Mucosa of descending colon (tissue), 3 donors: ENCODE measurements at places on chromosomes 2 and 18. TPM values are rescaled to one million over a fixed set of nuclear protein-coding genes. Genes with fewer than 3 reads are reported as not detected.

DNA sequence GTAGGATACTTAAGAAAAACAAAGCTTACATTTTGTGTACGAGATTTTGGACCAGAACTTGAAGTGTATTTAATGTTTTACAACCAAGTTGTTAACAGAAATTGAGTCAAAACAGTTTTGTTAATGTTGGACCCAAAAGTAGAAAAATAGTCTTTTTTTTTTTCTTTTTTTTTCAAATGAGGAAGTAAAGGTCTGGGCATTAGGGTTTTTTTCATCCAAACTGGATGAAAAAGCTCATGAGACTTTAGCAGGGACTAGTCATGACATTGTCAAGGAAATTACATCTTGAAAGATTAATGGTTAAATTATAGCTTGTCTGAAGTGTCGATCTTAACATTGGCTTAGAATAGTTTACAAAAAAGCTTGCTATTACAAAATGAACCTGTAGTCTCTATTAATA, 32.3 kb downstream of the CCNT2 start:
- DNase-seq, result no peak

- DNase-seq, result no peak
These were observed 361.5 kb downstream of the LPIN1 start for GRCh38 chr2:12107939-12108338.

DNA sequence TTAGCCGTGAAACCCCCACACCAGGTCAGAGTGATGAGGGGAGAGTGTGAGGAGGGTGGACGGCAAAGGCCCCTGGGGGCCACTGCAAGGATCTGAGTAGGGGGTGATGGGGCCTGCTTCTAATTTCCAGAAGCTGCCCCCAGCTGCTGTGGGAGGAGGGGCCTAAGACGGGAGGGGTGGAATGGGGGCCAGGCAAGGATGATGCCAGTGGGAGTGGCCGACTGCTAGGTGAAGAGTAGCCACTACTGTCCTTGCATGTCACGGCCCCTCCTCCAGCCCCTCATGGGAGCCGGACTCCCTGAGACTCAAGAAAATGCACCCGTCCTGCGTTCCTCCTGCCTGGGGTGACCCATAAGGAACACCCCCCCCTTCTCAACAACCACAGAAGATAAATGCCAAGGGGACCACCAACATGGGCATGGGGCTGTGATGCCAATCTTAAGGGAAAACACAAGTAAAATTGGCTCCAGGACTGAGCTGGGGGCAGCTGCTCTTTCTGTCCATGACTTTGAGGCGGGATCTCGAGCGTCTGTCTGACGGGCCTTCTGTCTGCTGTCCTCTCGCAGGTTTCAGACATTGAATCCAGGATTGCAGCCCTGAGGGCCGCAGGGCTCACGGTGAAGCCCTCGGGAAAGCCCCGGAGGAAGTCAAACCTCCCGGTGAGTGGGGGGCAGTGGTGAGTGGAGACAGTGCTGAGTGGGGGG, 24.2 kb upstream of the PRLH start:
- DNase-seq, result no peak

MAIP1 gene
- total RNA-seq, result 18.1 TPM

DNA sequence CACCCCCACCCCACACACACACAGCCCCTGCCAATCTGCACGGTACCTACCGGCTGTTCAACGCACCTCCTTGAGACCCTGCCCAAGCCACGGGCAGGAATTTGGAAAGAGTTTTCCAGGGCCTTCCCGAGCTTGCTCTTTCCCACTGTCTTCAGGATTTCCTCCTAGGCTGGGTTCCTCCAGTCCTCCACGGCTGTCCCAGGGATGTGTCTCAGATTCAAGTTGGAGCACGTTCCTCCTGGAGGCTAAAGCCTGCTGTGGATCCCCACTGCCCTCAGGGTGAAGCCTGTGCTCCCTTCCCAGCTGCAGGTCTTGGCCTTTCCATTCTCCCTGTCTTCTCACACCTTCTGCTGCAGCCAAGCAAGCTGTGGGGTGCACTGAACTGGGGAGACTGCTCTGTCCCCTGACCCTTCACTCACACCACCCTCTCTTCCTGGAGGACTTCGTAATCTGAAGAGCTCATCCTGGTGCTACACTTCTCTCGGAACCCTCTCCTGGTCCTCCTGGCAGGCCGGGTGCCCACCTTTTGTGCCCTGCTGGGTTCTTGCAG, 54.9 kb upstream of the HS6ST1 start:
- no peak for DNase-seq

MC4R gene
- total RNA-seq, result not detected

GRCh38 chr2:240737512-240737911, 45.8 kb downstream of the AQP12A start:
- no peak for DNase-seq

GRCh38 chr2:100309973-100310719, 12.2 kb downstream of the LONRF2 start:
- no peak for DNase-seq

DNA sequence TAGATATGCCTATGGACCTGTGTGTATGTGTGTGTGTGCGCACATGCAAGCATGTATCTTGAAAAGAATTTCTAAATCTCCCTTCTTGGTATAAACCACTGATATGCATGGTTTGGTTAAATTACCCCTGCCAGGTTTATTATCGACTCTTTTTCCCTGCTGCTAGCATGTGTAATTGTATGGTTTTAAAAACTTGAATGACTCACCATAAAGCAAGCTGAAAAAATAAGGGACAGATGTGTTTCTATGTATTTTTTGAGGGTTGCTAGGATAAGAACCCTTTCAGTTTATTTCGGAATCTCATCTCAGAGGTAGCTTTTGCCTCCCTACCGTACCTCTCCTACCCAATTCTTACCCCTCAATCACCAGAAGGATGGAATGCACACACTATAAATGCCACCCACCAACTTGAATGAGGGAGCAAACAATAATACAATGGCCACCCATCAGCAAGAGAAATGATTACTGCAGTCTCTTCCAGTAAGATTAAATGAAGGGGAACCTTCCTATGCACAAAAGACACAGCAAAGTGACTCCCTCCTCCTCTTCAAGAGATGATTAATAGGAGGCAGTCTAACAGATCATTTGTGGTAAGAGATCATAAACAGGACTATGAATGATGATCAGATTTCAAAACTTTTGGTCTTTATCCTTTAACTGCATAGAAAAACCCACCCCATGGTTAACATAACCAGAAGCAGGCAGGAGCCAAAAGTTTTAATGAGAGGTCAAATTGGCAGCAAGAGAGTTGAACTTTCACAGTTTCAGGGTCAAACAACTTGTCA, 357.2 kb downstream of the SATB2 start:
- DNase-seq, result no peak

GRCh38 chr2:10922307-10923007, 10.7 kb downstream of the KCNF1 start:
- DNase-seq, result no peak

GRCh38 chr2:102708847-102709559, 52.8 kb upstream of the TMEM182 start:
- DNase-seq, result no peak

MC2R gene
- total RNA-seq, result not detected

CRACDL gene
- 17.8 TPM for total RNA-seq

CNGA3 gene
- total RNA-seq, result 3.4 TPM

ALPP gene
- 1.2 TPM for total RNA-seq

SLC25A12 gene
- total RNA-seq, result 19.9 TPM

CDH19 gene
- 2.2 TPM for total RNA-seq

DNA sequence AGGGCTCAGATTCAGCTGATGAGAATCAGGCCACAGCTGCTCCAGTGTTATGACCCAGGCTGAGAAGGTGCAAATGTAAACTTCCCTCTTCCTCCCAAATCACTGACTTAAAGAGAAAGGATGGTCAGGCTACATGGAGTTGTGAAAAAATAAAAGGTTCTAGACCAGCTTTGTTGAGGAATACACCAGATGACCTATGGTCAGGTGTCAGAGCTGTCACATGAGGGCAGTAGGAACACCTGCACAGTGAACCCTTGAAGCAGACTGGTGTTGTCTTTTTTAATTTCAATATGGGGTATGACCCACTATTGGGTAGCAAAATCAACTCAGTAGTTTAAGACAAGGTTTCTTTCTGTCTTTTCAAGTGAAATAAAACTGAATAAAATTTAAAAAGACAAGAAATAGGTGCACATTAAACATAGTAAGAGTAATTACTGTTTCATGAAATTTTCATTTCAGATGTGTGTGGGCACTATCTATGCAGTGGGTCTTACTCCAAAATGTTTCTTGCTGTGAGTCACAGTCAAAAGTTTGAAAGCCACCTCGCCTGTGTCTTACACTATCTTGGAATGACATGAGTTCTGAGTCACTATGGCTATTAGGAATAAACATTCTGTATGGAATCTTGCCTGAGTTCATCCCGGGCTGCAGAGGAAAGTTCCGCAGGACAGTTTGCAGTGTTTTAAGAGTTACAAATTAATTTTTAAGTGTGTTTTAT, 83.6 kb downstream of the ACVR1 start:
- no peak for DNase-seq

- no peak for DNase-seq
These were observed 260.4 kb downstream of the LPIN1 start for GRCh38 chr2:12006850-12007249.

MYL12A gene
- 588 TPM for total RNA-seq

DNA sequence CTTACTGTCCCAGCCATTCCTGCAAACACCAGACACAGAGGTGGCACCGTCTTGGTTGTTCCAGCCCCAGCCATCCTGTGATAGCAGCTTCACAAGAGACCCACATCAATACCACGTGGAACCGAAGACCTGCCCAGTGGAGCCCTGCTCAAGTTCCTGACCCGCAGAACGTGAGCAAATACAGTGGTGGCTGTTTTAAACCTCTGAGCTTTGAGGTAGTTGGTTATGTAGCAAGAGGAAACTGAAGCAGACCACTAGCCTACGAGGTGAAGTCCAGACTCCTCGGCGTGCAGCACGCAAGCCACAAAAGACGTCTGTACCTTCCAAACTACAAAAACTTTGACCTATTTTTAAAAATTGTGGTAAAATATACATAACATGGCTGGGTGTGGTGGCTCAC, 96.1 kb upstream of the ODC1 start:
- DNase-seq, result no peak

DNA sequence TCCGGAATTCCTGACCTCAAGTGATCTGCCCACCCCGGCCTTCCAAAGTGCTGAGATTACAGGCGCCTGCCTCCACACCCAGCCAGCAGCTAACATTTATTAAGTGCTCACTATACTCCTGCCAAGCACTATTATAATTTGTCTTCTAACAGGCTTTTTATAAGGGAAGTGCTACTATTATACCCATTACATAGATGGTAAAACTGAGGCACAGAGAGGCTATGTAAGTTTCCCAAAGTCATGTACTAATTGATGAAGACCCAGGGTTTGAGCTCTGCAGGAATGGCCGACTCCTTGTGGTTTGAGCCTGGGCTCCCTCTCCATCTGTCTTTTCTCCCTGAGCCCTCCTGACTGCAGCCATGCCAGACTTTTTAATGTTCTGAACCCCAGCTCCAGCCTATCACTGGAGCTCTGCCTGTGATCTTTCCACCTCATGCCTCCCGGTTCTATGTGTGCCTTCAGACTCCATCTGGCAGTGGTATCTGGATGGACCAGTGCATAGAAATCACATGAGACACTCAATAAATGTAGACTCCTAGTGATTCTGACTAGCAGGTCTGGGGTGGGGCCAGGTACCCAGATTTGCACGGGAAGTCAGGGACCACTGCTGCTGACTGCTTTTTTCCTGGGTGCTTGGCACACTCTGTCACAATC, 197.1 kb downstream of the NEDD4L start:
- no peak for DNase-seq

DNA sequence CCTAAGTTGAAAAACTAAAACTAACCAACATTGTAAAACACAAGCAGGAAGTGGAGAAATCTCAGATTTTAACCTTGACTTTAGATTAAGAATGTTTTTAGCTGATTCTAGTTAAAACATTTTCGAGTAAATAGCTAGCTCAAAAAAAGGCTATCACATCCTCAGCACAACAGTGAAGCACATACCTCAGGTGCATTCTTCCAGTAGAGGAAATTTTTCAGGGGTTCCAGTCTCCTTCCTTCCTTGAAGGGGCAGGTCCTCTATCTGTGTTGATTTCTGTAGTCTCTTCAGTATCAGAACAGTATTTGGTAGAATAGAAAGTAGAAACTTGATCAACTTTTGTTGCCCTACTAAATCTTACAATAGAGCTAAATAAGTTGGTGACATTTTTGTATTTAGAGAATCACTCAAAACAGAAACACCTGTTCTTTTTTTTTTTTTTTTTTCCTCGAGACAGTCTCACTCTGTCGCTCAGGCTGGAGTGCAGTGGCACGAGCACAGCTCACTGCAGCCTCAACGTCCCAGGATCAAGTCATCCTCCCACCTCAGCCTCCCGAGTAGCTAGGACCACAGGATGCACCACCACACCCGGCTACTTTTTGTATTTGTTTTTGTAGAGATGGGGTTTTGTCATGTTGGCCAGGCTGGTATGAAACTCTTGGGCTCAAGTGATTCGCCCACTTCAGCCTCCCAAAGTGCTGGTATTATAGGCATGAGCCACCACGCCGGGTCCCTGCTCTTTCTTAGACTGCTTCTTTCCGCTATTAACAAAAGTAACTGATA, 6.9 kb upstream of the GPR155 start:
- no peak for DNase-seq

DNA sequence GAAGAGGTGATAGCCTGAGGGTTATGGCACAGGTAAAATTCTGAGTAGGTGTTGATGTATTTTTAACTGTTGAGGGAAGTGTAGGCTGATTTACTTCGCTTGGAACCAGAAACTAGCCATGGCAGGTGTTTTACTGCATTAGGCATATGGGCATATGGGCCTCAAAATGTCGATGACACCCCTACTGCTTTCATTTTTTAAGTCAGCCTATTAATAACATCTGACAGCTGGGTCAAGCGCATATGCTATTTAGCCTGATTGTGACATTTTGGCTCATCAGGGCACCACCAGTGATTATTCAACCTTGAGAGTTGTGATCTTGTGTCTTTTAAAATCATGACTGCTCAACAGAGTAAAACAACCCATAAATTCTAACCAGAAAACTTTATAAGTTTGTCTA, 1396.9 kb upstream of the NXPH2 start:
- no peak for DNase-seq

DNA sequence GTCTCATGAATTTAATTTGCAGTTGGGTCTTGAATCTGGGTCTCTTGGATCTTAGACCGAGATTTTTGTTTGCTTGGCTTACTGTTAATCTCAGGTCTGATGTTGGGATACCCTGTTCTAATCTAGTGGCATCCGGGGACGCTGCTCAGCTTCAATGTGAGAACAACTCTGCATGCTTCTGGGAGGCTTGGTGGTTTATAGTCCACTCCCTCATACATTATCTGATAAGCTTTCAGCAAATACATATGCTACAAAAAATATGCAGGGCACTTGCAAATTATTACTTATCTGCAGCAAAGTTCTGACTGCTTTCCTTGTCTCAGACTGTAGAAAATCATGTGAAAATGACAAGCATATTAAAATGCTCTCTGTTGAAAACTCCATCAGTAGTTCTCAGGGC, 39.4 kb downstream of the RNF144A start:
- DNase-seq, result no peak

DNA sequence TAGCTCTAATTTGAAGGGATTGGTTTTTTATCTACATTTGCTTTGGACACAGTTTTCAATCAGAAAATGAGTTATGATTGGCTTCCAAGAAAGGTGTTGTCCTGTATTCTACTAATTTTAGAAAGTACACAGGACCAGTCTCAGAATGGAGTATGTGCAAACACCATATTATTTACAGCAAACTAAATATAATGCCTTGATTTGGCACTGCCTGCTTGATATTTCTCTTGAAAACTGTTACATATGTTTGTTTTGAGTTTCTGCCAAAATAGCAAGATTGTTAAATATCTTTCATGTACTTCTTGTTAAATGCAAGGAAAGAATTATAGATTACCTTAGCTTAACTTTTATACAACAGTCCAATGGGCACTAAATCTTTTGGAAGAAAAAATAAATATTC, 694.9 kb downstream of the KCNJ3 start:
- DNase-seq, result no peak
